Activated CD8-positive, alpha-beta T cell treated with anti-CD3 and anti-CD28 coated beads for 36 hours (primary cell): ENCODE measurements at places on chromosomes 7 and 10.
A peak's percentile ranks its signal among the peaks of the same experiment; 100 is the strongest.

GRCh38 chr10:69665474-69666320 lies 35.6 kb downstream of the FAM241B start:
- no peak for DNase-seq

DNA sequence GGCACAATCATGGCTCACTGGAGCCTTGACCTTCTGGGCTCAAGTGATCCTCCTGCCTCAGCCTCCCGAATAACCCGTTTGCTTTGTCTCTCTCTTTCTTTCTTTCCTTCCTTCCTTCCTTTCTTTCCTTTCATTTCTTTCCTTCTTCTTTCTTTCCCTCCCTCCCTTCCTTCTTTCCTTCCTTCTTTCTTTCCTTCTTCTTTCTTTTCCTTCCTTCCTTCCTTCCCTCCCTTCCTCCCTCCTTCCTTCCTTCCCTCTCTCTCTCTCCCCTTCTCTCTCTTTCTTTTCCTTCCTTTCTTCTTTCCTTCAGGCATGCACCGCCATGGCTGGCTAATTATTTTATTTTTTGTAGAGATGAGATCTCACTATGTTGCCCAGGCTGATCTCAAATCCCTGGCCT lies 57.9 kb upstream of the NPTX2 start:
- no peak for DNase-seq

DNA sequence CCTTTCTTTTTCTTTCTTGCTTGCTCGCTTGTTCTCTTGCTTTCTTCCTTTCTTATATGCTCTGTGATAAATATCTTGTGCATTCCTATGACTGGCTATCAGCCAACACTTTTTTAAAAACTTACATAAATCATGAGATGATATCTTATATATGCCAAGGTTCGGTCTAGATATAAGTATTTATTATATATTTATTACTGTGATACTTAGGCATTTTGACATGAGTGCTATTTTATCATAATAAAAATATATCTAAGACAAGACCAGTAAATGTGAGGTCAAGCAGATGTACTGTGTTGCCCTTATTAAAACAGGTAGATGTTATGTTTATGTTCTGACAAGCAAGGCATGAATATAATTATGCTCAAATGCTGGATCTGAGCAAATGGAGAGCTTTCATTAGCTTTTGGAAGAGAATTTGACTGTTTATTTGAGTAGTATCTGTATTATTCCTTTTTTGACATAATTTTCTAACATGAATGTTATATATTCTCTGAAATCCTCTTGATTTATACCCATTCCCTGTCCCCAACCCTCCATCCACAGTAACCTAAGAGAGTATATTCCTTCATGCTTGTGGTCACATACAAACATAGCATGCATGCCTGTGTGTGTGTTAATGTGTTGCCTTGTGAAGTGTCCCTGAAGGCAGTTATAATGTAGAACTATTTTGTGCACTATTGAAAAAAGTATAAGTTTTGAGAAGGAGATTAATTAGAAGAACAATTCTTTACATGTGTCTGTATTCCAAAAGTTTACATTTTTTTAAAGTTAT lies 158.0 kb downstream of the HDAC9 start:
- no peak for DNase-seq

GRCh38 chr7:148264933-148265557 lies 325.5 kb upstream of the C7orf33 start:
- peak; percentile 24 for DNase-seq

- no peak for DNase-seq
Observed at GRCh38 chr10:16724509-16724908, 92.7 kb downstream of the RSU1 start.

DNA sequence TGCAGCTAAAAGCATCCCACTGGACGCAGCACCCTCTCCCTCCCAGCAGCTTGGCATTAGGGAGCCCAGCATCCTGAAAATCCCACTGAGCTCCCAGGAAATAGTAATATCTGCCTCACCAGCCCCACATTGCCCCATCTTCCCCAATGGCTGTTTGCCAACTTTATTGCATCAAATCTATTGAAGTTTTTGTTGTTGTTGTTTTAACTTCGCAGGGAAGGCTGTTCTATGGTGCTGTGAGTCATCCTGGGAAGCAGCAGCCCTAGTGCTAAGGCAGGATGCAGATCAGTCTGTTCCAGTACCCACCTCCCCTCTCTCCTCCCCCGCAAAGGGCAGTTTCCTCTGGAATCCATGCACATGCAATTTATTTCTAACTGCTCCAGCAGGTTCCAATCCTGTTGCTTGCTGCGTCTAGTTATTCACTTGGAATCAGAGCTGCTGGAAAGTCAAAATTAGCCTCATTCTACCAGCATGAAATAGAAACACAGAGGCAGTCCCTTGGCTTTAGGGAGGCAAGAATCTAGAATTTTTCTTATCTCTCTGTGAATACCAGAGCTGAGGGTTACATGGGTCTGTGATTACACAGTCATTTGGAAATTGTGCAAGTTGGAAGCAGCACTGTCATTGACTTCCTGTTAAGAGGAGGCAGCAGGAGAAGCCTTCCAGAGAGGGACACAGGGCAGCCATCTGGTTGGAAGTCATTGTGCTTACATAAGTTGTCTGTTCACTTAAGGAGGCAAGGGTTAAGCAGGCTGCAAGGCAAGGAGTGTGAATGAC lies 115.9 kb upstream of the CACUL1 start:
- no peak for DNase-seq

DNA sequence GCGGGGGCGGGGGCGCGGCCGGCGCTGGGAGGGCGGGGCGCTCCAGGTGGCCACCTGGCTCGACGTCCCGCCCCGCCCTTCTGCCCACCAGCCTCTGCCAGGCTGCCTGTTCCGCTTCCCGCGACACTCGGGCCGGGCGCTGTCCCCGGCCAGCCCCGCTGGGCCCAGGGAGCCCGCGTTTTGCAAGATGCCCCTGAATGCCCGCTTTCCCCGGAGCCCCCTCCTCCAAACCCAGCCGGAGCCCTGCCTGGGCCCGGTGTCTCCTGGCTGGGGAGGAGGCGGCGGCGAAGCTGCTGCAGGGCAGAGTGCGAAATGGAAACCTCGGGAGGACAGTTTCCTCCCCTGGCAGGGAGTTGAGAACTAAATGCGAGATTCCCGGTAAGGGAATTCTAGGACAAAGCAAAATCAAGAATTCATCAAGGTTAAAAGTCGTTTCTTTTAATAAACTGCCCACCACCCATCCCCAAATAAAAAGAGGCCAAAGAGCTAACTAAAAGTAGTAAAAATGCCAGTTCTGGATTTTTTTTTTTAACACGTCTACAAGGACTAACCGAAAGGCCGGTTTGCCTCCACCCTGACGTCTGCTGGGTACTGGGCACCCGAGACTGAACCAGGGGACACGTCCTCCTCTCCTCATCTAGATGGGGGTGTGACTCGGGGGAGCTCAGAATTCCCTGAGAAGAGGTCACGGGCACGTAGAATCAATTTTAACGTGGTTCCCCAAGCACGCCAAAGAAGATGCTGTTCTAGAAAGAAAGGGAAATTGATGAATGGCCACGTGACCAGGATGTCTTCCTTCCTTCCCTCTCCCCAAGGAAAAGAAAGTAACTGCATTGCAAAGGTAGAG lies 200.4 kb upstream of the NFE2L3 start:
- no peak for DNase-seq

DNA sequence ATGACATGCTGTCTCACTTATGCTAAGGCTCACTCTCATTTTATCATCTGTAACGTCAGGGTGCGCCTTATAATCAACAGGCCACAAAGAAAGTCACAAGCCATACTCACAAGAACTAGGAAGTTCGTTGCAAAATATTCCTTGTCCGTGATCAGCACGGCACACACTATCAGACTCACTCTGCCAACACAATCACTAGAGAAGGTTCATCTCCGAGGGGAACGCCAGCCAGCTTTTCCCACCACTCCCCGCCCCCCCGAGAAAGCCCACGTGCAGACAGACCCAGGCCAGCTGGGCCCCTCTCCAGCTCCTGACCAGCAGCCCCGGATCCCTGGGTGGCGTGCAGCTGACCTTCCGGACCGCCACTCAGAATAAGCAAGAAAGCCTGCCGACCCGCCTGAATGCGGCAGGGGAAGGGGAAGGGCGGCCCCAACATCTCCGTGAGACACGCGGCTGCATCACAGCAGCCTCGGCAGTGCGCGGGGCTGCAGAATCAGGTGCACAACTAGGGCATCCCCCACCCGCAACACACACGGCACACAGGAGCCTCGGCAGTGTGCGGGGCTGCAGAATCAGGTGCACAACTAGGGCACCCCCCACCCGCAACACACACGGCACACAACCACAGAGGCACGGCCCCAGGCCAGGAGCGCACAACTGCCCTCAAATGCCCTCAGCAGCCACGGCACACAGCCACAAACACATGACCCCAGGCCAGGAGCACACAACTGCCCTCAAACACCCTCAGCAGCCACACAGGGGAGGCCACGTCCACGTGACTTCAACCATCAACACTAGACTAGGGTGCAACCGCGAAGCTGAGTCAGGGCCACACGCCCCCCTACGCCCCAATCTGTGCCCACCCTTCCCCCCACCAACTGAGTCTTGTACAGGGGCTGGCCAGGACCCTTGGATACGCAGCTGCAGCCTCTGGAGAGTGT lies 2.5 kb upstream of the GPR146 start:
- peak; percentile 46 for DNase-seq

DNA sequence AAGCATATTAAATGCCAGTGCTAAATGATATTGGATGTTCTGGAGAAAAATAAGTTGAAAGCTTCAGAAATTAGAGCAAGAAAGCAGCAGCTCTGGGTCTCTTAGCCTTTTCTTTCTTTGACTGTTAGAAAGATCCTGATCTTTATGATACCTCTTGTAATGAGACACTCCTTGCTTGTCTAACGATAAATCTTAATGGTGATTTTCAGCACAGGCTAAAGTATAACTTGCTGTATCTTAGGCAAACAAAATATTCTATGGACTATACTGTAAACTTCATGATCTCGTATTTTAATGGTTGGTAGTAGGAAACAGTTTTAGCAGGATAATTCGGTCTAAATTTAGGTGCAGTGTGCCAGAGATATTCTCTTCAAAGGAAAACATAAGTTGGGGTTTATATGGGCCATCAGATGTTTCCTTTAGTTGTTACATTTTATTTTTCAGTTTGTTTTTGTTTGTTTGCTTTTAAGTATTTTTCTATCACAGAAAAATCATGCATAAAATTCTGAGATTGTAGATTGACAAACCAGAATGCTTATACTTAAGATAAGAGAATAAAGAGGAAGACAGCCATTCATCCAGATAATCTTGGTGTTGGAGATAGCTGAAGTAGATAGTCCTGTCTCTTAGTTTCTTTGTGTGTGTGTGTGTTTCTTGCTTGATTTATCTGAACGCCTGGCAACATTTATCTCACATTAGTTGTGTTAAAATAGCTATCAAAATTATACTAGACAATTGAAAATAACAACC lies 4.7 kb downstream of the CASD1 start:
- no peak for DNase-seq
